Endodermal cell (in vitro differentiated cells): ENCODE measurements at places on chromosomes 5 and 9. TPM values are rescaled to one million over a fixed set of nuclear protein-coding genes. Genes with fewer than 3 reads are reported as not detected.

- no peaks in the 10 kb centered on the region for H3K27me3 ChIP-seq
- DNase-seq: no peak
- H3K36me3 ChIP-seq: peaks cover 21% of the 10 kb centered on the region
Measured at GRCh38 chr5:151271336-151271735, 18.4 kb downstream of the GM2A start.

- DNase-seq: no peak
- H3K27me3 ChIP-seq: no peaks in the 10 kb centered on the region
- no peak overlapping the region for H3K27ac ChIP-seq
- H3K4me1 ChIP-seq: no peaks in the 10 kb centered on the region
- H3K4me3 ChIP-seq: no peak overlapping the region
Measured at GRCh38 chr5:165448753-165449152, 1943.3 kb downstream of the MAT2B start.

GRCh38 chr5:172114875-172115422, 73.1 kb downstream of the STK10 start:
- no peak overlapping the region for H3K27ac ChIP-seq
- peaks cover under 1% of the 10 kb centered on the region for H3K4me1 ChIP-seq

DNA sequence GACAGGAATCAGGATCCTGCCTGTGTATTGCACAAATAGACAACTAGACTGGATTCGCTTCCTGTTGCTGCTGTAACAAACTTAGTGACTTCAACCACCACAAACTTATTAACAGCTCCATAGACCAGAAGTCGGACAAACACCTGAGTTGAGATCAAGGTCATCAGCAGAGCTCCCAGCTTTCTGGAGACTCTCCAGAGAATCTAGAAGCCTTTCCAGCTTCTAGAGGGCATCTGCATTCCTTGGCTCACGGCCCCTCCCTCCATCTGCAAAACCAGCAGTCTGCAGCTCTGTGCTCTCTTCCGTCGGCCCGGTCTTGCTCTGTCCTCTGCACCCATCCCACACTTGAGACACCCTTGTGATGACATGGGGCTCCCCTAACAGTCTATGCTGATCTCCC, 99.1 kb downstream of the KCNT1 start:
- DNase-seq: no peak
- H3K27ac ChIP-seq: no peak overlapping the region
- no peaks in the 10 kb centered on the region for H3K27me3 ChIP-seq
- no peak overlapping the region for H3K4me3 ChIP-seq
- no peaks in the 10 kb centered on the region for H3K4me1 ChIP-seq

The SPINK1 gene
- 0.52 TPM in 1 of 2 replicates, not detected in the other for total RNA-seq

The CCL19 gene
- total RNA-seq: not detected in 2 replicates
